ENCODE measurements at places on chromosomes 2 and 18. TPM values are rescaled to one million over a fixed set of nuclear protein-coding genes. Genes with fewer than 3 reads are reported as not detected.
A peak's percentile ranks its signal among the peaks of the same experiment; 100 is the strongest.

- no peak for DNase-seq
Observed at GRCh38 chr2:10120877-10121574, 1.5 kb upstream of the RRM2 start.

FBXO41 gene
- 2.4 TPM for total RNA-seq

C2orf80 gene
- not detected for total RNA-seq

- DNase-seq: peak; percentile 21
Observed at GRCh38 chr18:69402533-69402989, 1.9 kb downstream of the DOK6 start.

- no peak for DNase-seq
Observed at GRCh38 chr2:170723446-170723958, 8.4 kb downstream of the SP5 start.

MERTK gene
- total RNA-seq: 21.5 TPM

SERPINB10 gene
- 0.58 TPM for total RNA-seq

GRCh38 chr2:30960213-30960612 lies 153.0 kb upstream of the CAPN13 start:
- DNase-seq: no peak

CFAP221 gene
- total RNA-seq: 20.8 TPM

DNA sequence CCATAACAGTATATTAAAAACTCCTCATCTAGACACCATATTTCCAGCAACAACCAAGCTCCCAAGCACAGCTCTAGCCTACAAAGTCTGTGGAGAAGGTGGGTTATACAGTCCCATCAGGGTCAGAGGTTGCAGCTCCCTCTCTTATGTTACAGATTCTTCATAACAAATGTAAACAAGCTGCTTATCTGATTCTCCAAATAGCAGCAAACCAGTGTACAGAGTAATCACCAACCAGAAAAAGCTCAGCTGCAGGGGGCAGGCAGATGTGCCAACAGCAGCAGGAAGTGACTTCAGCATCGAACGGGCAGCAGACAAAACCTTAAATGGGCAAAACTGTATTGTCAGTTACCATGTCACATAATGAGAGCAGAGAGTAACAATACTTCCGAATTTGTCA lies 52.9 kb upstream of the NABP1 start:
- no peak for DNase-seq

DNA sequence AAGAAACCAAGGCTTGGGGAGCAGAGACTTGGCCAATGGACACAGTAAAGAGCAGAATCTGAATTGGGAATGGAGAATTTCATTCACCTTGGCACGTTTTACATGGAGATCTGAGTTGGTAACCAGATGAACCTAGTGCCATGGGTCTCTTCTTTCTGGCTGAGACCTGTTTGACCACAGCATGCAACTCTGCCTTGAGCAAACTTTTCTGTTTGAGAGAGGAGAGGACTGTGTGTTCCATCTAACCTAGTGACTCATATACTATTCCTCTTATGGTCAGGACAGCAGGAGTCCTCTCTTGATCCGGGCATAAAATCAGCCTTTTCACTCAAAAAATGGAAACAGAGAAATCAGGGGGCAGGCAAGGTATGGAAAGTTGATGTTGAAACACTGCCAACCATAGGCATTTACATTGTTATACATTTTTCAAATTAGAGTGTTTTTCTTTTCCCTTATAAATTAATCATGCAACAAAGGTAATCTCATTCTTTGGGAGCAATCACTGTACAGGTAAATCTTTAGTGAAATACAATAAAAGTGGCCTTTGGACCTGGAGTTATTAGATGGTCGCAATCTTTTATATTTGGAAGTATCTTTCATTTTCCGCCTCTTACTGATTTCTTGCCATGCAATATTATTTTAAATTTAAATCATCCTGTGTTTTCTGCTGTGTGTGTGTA lies 86.7 kb downstream of the NRP2 start:
- DNase-seq: no peak

DNA sequence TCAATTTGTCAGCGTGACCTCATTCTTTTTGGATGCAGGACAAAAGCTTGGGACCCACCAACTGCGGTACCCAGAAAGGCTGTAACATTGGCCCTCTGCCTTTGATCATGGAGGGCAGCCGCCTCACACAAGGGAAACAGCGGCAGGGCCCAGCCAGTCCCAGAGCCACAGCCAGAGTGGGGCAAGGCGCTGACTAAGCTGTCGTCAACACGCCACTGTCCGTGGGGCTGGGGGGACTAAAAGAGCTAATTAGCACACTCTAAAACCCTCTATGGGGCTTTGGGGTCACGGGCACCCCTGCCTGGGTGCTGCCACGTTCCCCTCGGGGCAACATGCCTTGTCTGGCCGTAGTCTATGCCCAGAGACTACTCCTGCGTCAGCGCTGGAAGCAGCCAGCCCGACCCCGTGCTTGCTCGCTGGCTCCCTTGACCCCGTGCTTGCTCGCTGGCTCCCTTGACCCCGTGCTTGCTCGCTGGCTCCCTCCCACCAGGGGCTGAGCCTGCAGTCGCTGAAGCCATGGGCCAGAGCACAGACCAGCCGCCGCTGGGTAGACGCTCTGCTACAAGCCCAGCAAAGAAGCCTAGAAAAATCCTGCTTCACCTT lies 598.4 kb downstream of the MBD2 start:
- DNase-seq: no peak

DNA sequence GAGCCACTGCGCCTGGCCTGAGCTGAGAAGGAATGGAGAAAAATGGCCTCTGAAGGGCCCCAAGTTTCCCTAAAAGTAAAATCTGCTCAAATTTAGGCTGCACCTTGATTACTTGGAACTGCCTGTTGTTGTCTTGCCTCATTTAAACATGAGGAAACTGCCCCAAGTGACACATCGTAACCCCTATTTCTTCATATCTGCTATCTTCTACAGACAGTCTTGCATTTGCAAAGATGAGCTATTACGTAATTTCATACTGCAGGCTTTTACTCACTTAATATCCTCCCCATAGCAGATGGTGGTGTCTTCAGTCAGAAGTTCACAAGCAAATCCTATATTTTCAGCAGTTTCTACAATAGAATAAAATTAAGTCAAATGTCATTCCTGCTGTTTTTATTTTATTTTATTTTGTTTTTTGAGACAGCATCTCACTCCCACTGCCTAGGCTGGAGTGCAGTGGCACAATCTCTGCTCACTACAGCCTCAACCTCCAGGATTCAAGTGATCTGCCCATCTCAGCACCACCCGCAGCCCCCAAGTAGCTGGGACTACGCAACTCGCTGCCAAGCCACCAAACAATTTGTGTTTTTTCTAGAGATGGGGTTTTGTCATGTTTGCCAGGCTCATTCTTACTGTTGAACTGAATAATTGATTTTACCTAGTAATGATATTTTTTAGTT lies 45.3 kb upstream of the NARS1 start:
- no peak for DNase-seq
